ENCODE measurements at places on chromosomes 16 and 17.

GRCh38 chr17:57913575-57914272 lies 41.5 kb downstream of the CUEDC1 start:
- no peak for DNase-seq

DNA sequence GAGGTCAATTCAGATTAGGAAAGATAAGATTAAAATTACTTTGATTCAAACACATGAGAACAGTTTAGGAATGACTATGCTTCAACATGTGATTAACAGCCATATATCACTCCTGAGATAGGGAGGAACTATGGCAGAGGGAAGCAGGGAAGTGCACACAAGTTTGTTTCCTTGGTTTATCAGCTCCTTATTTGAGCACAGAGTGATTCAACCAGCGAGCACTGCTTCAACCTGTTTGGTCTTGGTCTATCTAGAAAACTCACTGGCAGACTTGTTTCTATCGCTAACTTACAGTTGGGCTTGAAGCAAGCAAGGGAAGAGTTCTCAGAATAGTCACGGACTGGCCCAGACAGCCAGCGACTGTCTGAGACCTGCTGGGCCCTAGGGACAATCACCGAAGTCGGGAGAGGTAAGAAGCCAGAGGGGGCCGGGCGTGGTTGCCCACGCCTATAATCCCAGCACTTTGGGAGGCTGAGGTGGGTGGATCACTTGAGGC lies 23.5 kb downstream of the TUBG1 start:
- no peak for DNase-seq

- no peak for DNase-seq
Measured at GRCh38 chr17:43545383-43545632, 832 bp downstream of the ETV4 start.

DNA sequence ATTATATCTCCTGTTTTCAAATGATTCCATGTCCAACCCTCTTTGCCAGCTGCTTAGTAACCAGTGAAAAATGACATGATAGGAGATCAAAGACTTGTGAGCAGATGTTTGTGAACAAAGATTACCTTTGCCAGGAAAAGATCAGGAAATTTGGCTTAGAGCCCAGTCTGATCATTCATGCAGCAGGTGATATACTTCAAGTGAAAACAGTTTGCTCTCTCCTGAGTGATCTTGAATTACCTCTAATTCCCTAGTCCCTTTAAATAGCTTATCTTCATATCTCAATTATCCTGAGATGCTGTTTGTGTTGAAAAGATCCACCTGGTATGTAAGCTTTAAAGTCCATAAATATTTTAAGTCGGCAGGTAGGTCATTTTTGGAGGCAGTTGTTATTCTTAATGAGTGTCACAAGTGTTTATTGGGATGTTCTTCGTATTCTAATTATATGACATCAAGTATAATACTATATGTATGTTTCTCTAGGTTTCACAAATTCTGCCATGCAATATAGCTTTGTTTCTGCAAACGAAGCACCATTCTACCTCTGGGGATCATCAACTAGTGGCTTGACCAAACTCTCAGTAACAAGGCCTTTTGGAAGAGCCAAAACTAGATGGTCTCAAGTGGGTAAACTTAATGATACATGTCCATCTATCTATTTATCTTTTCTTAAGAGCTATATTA lies 13.2 kb upstream of the VPS35L start:
- DNase-seq = no peak

DNA sequence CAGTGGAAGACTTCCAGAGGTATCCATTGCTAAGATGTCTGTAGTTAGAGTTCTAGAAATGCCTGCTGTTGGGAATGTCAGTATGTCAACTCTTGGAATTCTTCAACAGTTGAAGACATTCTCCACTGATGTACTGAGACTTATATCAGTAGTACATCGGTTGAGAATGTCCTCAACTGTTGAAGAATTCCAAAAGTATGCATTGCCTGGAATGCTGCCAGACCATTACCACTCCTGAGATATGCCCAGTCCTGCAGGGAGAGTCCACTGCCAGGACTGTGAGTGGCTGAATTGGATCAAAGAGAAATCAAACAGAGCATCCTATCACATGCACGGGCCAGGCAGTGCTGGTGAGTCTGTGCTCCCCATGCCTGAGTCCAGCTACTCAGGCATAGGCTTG lies 42.0 kb downstream of the IL21R start:
- no peak for DNase-seq

- no peak for DNase-seq
Measured at GRCh38 chr16:88453611-88454522, 787 bp downstream of the ZFPM1 start.

DNA sequence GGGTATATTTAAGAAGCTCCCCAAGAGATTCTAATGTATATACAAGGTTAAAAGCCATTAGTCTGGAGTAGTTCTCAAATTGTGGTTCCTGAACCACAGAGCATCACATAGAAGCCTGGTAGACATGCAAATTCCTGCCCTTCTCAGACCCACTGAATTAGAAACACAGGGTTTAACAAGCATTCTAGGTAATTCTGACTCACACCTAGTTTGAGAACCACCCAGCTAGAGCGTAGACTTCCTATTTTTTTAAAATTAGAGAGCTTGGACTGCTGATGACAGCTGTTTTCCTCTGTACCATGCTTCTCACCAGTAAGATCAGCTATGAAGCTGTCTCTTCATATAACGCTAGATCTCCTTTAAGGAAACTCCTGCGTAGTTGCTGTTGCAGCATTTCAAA lies 50.6 kb downstream of the HS3ST3B1 start:
- DNase-seq = no peak

DNA sequence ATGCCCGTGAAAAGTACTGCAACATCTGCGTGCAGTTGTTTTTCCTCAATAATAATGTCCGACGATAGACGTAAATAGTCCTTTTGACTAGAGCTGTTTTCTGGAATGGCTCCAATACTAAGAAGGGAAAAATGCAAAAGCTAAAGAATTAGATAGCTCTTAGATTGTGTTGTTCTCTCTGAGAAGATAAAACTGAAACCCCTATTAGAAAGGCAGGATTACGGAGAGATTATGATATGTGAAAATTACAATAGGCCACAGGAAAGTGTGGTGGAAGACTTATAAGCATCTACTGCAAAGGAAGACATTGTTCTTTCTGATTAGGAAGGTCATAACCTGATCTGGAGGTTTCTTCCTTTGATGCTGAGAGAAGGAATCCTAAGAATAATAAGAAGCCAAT lies 33.5 kb upstream of the KCNJ16 start:
- no peak for DNase-seq

- no peak for DNase-seq
Measured at GRCh38 chr17:11816409-11816808, 180.9 kb downstream of the ZNF18 start.

GRCh38 chr17:35541434-35541833 lies 4.0 kb upstream of the SLFN12L start:
- no peak for DNase-seq

DNA sequence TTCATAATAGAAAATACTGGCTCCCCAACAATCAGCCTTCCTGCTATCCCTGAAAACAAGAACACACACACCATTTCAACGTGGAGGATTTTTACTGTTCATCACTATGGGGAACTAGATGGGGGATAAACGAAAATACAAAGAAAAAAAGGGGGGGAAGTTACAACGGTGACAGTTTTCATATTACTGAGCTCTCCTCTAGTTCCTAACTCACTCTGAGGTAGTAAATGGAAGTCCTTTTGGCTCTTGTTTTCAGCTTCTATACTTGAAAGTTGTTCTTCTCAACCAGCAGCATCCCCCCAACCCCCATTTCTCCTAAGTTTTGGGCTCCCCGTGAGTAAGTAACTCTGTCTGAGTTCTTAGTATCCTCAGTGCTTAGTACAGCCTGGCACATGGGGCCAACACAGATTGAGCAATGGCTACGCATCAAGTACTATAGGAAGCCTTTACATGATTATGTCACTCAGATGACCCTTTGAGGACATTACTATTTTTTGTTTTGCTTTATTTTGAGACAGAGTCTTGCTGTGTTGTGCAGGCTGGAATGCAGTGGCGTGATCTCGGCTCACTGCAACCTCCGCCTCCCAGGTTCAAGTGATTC lies 4.2 kb upstream of the CORO7 start:
- no peak for DNase-seq

DNA sequence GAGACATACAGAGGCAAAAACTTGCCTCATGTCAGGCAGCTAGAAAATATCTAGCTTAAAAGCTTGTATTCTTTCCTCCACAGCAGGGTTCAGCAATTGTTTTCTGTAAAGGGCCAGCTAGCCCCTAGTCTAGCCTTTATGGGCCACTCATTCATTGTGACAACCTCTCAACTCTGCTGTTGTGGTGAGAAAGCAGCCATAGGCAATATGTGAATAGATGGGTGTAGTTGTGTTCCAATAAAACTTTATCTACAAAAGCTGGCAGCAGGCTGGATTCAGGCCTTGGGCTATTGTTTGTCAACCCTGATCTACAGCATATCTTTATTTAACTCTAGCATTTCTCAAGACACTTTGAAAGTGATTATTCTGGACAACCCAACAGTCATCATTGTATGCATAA lies 46.4 kb upstream of the CDYL2 start:
- no peak for DNase-seq

- no peak for DNase-seq
Measured at GRCh38 chr16:70483426-70483825, 29.0 kb downstream of the FCSK start.
